ENCODE measurements at places on chromosomes 16 and 17.

- no peak for DNase-seq
These were observed 116.3 kb downstream of the IRX5 start for GRCh38 chr16:55046916-55047315.

DNA sequence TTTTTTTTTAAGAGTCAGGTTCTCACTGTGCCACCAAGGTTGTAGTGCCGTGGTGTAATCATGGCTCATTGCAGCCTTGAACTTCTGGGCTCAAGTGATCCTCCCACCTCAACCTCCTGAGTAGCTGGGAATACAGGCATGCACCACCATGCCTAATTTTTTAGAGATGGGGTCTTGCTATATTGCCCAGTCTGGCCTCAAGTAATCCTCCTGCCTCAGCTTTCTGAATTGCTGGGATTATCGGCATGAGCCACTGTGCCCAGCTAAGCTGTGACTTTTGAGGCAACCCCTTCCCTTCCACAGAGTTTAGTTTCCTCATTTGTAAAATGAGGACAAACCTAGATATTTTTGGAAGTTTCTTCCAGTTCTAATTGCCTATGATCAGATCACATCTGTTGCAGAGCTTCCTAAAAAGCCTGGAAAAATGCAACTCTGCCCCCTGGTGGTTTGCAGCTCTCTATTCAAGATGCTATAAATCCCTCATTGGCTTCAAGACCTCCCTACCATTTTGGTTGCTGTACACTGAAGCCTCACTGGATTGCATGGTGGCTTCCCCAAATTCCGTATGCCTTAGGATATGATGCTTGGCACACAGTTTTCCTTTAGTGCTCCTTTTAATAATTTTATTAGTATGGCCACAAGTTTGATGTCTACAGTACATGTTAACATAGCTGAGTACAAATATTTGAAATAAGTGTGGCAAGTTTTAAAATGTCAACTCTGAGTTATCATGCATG lies 19.3 kb downstream of the GDE1 start:
- DNase-seq = peak; percentile 80

DNA sequence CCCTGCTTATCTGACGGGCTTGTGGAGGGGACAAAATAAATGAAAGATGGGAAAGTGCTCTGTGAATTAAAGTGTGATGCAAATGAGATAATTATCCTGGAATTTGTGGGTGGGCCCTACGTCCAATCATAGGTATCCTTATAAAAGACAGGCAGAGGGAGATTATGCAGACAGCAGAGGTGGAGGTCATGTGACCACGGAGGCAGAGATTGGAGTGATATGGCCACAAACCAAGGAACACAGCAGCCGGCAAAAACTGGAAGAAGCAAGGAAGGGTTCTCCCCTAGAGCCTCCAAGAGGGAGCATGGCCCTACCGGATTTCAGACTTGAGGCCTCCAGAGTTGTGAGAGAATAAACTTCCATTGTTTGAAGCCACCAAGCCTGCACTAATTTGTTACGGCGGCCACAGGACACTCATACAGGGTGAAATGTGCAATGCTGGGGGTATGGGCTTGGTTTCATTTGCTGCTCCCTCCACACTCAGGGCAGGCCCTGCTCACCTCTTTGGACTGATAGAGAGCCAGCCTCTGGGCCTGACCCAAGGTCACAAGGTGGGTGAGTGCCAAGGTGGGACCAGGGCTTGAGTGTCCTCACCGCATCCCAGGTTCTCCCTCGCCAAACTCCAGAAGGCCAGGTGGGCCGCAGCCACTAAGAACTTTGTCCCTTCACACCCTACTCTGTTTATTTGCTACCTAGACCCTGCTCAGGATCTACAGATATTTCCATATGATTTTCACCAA lies 149.6 kb upstream of the TNRC6C start:
- no peak for DNase-seq

DNA sequence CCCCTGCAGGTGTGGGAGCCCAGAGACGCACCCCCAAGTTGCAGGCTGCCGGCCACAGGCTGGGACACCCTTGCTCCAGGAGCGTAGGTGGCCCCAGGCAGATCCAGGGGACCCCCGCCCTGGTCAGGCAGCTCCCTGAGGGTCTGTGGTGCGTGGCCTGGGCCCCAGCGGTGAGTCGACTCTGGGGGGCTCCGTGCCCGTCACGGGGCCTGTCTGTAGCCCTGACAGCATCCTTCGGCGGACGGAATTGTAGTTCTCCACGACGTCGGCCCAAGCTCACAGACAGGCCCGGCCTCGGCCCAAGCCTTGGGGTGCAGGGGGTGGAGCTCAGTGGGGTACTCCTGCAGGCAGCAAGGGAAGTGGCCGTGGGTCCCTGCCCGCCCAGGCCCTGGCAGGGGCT lies 82.9 kb downstream of the LMF1 start:
- no peak for DNase-seq

GRCh38 chr17:83087788-83088360 lies 8.5 kb downstream of the METRNL start:
- no peak for DNase-seq

- DNase-seq = no peak
These were observed 64.4 kb downstream of the EFCAB5 start for GRCh38 chr17:30005709-30006320.

DNA sequence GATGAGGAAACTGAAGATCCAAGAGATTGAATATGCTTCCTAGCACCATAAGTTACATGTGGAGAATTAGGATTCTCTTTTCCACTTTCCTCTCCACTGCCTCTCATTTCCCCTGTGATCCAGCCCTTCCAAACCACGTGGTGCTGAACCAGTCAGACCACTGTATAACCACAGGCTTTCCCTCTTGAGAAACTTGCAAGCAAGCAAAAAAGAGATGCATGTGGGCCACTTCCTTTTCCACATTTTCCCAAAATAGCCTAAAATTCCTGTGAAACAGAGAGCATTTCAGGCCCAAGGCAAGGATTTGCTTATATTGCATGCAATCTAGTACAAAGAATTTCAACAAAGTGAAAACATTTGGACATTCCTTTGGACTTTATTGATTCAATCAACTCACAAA lies 59.3 kb upstream of the KSR1 start:
- no peak for DNase-seq

GRCh38 chr16:8026450-8026849 lies 563.9 kb downstream of the TMEM114 start:
- DNase-seq = peak; percentile 54

DNA sequence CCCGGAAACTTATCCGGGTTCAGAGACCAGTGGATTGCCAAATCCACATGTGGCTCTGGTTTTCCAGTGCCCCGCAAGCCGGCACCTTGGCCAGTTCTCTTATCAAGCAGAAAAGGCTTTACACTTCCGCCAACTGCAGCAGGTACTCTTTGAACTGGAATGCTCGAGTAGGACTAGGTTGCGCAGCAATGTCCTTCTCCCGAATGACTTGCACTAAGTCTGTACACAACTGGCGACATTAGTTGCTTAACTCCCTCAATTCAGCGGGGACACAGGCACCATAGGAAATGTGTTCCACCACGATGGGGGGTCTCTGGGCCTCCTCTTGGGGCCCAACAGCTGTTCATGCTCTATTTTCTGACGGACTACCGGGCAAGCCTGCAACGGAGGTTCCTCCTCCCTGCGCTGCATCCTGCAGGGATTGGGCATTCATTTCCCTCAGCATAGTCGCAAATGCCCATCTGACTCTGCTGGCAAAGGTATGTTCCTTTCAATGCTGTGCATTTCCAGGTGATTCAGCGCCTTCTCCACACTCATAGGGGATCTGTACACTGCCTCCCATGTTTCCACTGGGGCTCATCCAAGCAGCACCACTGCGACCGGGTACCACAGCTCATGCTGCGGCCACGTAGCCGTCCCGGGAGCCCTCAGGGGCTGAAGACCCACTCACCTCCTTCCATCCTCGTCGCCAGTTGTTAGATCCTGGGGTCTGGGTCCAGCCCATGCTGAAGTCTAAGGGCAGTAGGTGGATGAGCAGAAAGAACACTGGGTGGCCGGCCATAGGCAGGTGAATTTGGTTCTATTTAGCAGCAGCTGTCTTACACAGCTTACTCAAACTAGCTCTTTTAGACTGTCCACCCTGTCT lies 34.2 kb upstream of the APPBP2 start:
- no peak for DNase-seq

DNA sequence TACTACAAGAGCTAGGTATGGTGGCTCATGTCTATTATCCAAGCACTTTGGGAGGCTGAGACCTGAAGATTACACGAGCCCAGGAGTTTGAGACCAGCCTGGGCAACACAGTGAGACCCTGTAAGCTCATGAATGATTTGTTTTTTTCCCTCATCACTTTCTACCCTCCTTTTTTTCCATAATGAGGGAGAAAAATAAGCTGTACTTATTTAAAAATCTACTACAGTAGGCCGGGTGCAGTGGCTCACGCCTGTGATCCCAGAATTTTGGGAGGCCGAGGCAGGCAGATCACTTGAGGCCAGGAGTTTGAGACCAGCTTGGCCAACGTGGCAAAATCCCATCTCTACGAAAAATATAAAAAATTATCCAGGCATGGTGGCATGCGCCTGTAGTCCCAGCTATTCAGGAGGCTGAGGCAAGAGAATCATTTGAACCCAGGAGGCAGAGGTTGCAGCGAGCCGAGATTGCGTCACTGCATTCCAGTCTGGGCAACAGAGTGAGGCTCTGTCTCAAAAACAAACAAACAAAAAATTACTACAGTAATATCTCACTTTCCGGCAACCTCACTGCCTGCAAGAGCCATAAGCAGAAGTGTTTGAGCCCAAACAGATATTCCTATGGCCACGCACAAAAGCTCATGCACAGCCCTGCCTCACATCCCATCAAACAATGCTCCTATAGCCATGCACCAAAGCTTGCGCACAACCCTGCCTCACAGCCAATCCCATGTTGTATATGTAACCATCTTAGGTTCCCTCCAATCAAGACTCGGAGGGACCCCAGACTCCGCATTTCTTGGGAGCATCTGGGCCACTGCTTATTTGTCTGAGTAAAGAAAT lies 37.4 kb downstream of the TK2 start:
- no peak for DNase-seq

- DNase-seq = peak; percentile 61
These were observed 1.4 kb downstream of the PRSS8 start for GRCh38 chr16:31134091-31134571.

DNA sequence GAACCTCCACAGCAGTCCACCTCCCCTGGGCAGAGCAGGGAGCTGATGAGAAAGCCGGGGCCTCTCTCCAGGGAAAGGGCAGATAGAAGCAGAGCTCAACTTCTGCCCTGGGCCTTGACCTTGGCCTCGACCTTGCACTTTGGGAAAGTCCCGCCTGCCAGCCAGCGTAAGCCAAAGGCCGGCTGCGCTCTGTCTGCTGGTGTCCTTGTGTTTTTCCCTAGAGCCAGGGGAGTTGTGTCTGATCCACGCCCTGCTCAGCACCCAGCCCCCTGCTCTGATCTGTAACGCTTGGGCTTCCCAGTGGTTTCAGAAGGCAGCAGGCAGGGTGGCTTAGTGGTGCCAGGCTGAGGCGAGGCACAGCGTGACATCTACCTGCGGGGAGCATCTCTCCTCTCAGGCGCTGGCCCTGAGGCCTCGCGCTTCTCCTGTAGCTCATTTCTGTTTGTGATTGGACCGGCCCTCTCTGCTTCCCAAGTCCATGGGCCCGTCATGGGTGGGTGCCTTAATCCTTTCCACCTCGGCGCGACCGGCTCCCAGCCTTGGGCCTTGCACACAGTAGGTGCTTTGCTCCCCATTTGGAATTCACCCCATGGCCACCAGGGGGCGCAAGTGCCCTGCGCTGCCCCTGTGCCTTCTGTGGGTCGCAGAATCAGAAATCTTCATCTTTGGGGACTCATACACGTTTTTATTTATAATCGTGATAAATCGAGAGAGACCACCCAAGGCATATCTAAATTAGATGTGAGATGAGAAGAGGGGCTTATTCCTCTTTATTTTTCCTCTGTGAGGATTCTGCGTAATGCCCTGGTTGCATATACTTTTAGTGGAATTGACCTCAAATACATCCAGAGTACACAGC lies 24.2 kb downstream of the SGSH start:
- DNase-seq = peak; percentile 40

GRCh38 chr16:23679274-23679985 lies 741 bp downstream of the PLK1 start:
- peak; percentile 71 for DNase-seq

GRCh38 chr17:22138861-22139469 lies 446.6 kb downstream of the KCNJ18 start:
- peak; percentile 57 for DNase-seq

- peak; percentile 96 for DNase-seq
These were observed 790 bp downstream of the TRADD start for GRCh38 chr16:67158637-67159600.

DNA sequence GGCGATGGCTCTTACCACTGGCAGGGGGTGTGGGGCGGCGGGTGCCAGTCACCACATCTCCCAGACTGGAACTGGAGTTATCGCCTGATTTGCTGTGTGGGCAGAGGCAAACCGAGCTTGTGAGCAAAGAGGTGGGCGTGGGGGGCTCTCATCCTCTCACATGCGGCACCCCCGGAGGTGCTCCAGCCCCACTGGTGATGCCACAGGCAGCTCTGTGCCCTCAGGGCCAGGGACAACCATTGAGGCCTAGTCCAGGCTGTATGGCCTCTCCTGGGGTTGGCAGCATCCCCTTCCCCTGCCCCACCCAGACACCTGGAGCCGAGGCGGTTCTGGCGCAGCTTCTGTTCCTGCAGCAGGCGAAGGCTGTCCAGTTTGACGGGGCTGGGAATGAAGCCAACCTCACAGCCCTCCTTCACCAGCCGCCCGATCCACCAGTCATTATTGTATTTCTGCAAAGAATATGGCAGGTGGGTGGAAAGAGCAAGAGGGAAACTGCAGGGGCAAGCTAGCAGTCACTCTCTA lies 10.9 kb downstream of the CACNB1 start:
- no peak for DNase-seq

DNA sequence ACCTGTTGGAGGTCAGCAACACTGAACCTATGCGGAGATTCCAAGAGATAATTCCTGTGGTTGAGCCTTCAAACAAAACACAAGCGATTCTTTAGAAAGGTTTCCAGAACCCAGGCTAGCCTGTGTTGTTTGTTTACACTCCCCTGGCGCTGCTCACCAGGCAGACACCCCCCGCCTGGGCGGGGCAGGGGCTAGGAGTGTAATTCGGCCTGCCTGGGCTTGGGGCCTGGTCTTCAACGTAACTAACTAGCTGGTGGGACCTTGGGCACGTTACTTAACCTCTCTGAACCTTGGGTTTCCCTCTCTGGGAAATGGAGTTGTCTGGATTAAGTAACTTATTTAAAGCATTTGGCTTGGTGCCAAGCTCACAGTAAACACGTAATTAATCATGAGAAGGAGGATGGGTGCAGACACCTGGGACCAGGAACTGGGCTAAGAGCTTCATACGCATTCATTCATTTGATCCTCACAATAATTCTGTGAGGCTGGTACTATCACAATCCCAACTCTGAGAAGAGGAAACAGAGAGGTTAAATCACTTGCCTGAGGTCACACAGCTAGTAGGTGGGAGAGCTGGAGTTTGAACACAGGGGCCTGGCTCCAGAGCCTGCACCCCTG lies 7.6 kb upstream of the ARHGAP27 start:
- DNase-seq = peak; percentile 49

- no peak for DNase-seq
These were observed 119.5 kb downstream of the PMP22 start for GRCh38 chr17:15145621-15146020.

All from RPMI8226 (cell line).